ENCODE measurements at places on chromosomes 2 and 18.
A peak's percentile ranks its signal among the peaks of the same experiment; 100 is the strongest.

- no peak for DNase-seq
Observed at GRCh38 chr2:234745347-234745746, 206.5 kb upstream of the SH3BP4 start.

DNA sequence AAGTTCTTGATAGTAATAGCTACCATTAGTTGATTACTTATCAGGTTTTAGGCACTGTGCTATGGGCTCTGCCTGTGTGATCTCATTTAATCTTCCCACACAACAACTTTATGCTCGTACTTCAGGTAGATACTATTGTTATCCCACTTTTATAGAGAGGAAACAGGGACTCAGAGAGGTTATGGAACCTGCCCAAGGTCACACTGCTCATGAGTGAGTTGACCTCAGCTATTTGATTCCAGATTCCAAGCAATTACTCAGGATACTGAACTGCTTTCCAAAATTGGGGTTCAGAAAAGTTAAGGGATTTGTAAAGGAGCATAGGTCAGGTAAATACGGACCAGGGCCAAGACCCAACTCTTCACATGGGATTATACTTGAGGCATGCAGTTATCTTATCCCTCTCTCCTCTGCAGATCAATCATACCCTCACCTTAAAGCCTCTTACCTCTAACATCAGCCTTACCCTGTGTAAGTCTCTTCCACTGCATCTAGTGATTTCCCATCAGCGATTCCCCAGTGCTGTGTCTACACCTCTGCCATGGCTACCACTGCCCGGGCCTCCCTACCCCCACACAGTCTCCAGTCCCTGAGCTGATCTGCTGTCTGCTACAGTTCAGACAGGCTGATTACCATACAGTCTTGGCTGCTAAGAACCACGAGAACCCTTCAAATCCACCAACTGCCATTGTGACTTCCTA is 74.4 kb downstream of the ANTXR1 start:
- no peak for DNase-seq

DNA sequence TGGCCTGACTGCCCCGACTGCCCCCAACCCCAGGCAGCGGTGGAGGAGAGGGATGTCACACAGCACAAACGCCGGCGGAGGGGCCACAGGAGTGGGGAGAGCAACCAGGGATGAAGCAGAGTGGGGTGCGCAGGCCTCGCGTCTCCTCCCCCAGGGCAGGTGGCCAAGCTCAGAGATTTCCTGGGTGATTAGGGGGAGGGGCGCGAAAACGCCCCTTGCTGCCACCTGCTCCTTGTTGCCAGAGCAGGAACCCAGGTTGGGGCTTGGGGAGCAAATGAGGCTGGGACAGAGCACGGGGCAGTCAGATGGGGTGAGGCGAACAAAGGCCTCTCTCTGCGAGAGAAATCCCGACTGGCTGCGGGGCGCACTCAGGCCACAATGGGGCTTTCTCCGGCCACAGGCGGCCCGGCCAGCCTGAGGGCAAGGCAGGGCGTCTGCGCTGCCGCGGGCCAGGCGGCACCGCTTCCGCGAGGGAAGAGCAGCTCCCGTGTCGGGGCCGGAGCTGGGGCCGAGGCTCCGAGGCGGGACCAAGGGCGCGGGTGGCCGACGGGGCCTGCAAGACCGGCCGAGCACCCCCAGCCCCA is 11.5 kb downstream of the TEX44 start:
- DNase-seq, result no peak

GRCh38 chr2:181104512-181105115 is 124.2 kb downstream of the UBE2E3 start:
- peak; percentile 58 for DNase-seq

- no peak for DNase-seq
Observed at GRCh38 chr2:152292991-152293390, 42.0 kb upstream of the FMNL2 start.

DNA sequence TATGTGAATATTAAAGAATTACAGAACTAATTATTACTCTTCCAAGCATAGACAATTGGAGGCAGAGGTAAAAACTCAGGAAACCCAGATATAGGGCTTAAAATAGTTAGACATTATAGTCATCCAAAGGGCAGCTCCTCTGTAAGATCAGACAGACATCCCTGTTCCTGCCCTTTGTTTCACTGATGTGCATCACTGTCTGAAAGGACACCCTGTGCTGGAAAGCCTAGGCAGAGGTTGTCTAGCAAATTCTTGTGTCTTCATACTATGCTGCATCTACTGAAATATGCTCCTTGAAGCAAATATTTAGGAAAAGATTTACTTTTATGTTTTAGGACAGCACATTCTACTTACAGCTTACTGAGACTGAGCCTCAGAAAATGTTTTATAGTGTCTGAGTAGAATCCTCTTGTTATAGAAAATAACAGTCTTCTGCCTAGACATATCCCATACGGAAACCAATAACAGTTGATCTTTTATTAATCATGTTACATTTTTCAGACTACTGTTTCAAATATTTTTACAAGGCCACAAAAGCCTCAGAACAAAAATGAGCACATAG is 977.3 kb upstream of the CDH2 start:
- DNase-seq, result peak; percentile 50

DNA sequence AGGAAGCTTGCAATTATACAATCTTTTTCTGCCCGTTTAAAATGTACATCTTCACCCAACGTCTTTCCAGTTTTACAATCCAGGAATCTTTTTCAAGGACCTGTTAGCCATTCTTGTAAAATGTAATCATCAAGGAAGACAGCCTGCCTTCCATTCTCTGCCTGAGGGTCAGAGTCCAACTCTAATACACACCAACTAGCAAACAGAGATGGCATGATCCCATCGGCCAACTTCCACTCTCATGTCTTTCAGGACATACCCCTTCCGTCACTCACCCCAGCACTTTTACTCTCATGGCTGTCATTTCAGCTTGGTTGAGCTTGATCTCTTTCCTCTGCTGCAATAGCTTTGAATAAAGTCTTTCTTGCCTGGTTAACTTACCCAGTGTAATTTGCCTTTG is 172.5 kb upstream of the NETO1 start:
- no peak for DNase-seq

- no peak for DNase-seq
Observed at GRCh38 chr2:110637093-110637492, 40.8 kb downstream of the BUB1 start.

DNA sequence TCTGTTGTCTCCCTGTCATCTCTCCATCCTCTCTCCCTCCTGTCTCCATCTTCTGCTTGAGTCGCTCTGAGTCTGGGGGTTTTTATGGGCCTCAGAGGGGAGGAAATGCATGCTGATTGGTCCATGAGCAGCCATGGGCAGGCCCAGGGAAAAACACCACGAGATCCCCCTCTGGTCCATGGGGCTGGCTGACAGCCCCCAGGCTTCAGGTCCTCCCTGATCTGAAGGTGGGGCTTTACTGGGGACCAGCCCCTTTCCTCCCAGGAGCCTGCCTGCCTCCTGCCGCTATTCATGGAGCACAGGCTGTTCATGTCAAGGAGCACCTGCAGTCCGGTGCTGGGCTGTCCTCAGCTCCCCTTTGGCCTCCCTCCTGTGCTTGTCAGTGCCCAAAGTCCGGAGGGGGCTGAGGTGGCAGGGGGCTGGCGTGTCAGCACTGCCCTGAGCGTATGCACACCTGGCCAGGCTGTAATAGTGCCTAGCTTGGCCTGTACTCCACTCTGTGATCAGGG is 59.6 kb upstream of the DLX2 start:
- no peak for DNase-seq

DNA sequence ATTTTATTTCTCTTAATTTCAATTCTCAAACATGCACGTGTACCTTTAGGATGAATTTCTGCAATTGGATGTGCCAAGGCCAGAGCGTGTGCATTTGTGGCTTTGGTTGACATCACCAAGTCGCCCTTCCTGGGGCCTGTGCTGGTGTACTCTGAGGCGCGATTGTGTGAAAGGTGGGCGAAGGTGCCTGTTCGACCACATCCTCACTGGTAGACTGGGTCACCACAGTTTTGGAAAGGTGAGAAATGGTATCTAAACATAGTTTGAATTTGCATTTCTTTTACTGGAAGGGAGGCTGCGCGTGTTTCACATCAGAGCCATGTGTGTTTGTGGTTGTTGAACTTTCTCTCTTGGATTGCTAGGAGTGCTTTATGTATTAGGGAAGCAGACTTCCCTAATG is 89.8 kb downstream of the LDLRAD4 start:
- DNase-seq, result no peak

DNA sequence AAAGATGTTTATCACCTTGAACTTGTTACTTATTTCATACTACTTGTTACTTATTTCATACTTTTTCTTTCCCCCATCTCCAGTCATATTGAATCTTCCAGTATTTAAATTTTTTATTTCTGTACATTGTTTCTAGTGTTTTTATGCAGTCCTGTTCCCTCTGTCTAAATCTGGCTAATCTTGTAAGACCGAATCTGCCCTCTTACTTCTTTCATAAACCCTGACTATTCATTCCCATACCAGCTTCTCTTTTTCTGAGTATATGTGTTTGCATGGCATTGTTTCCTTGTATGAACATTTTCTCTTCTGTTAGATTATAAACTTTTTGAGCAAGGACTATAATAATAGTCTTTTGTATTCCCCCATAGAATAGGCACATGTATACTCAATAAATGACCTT is 131.7 kb downstream of the TAF4B start:
- DNase-seq, result no peak

GRCh38 chr18:12849548-12849947 is 34.5 kb downstream of the PTPN2 start:
- no peak for DNase-seq

DNA sequence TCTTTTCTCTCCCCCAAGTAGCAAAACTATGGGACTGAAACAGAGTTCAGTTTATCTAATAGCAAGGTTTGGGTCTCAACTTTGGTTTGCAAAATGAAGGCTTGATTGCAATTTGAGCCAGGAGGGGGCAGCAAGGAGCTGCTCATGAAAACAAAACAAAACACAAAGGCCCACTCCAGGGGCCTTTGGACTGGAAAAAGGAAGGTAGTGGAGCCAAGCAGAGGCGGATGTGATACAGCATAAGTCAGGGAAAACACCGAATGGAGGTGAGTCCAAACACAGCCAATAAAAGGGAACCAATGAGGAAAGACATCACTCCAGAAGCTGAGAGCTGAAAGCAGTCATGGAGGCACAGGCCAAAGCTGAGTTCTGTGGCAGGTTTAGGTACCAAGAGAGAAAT is 799.7 kb upstream of the ACVR2A start:
- DNase-seq, result peak; percentile 23

- no peak for DNase-seq
Observed at GRCh38 chr2:63124218-63124617, 73.6 kb downstream of the OTX1 start.

DNA sequence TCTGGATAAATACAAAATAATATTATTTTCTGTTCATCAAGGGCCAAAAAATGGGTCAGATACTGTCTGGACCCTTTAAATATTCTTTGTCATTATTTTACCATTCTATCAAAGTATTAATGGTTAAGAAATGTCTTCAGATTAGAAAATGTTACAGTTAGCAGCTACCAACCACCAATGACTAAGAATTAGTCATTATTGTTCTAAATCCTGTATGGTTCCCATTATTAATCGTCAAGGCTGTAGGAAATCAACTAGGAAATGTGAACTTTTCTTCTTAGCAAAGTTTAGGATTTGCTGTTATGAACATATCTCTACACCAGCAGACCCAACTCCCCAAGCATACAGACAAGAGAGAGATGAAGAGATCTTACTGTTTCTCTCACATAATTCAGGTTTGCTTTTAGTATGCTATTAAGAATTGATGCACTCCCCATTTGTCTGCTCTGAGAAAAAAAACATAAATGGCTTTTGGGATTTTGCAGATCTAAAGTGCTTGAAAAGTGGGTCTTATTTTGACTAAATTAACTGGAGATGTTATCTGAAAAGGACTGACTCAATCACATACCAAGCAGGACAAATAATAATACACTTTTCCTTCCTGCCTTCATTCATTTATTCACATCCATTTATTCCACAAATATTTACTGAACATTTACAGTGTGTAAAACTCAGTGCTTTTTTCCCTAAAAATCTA is 147.7 kb downstream of the PPP1R1C start:
- no peak for DNase-seq

DNA sequence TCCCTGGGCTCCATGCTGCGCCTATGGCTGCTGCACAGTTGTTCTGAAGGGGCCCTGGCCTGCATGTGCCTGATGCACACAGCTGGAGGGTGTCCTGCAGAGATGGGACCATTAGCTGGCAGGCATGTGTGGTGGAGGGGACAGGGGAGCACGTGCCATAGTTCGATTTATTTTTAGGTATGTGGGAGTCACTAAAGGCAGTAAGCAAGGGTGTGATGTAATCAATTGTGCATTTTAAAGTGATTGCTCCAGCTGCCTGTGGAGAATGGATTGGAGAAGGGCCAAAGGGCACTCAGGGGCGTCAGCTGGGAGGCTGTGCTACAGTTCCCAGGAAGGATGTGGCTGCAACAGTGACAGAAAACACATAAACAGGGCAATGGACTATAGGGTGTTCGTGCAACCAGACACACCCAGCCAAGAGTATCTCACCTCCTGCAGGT is 205.1 kb downstream of the ARL4C start:
- DNase-seq, result peak; percentile 64

- DNase-seq, result no peak
Observed at GRCh38 chr18:76558881-76559667, 64.0 kb upstream of the ZNF516 start.

DNA sequence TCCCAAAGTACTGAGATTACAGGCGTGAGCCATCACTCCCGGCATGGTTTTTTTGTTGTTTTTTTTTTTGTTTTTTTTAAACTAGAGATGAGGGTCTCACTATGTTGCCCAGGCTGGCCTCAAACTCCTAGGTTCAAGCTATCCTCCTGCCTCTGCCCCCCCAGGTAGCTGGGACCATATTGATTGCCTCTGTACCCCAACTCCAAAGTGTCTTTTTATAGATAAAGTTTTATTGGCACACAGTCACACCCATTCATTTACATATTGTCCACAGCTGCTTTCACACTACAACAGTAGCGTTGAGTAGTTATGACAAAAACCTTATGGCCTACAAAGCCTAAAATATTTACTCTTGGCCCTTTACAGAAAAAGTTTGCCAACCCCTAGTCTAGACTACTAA is 45.2 kb upstream of the SP5 start:
- DNase-seq, result no peak

GRCh38 chr2:61210332-61210981 is 48.5 kb downstream of the C2orf74 start:
- peak; percentile 55 for DNase-seq

DNA sequence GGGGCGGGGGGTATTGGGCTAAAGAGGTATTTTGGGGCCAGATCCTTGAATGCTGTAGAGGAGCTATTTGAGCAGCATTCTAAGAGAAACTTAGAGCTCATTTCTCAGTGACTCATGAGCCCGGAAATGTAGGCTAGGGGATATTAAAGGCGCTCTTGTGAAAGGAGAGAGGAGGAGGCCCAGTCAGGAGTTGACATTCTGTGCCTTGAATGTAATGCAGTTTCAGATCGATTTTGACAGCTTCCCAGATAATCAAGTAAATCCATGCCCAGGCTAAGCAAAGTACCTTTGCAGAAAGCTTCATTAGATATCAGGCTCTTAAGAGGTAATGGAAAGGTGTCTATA is 1.5 kb downstream of the CAB39 start:
- peak; percentile 82 for DNase-seq

All from AG08395 (cell line).